ENCODE measurements at places on chromosomes 6 and 20.

GRCh38 chr20:59939879-59940128, 301 bp downstream of the PPP1R3D start:
- no peak for DNase-seq

GRCh38 chr6:149467265-149467664, 17.5 kb downstream of the ZC3H12D start:
- no peak for DNase-seq

- no peak for DNase-seq
Measured at GRCh38 chr20:59961423-59961822, 3.2 kb downstream of the CDH26 start.

- DNase-seq = no peak
Measured at GRCh38 chr6:115358616-115359015, 702.1 kb downstream of the FRK start.

DNA sequence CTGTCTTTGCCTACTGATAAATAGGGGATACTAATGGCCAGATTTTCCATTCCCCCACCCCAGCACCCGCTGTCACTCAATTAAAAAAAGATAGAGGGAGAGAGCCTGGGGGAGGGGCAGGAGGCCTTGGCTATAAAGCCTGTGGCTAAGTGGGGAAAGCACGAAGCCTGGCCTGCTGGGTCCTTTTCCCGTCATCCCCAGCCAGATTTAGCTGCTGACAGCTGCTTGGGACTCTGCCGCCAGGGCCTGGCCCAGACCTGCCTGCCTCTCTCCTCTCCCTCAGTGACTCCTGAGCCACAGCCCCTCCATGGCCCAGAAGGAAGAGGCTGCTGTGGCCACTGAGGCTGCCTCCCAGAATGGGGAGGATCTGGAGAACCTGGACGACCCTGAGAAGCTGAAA, at the start of gene APOBEC2:
TSS of gene APOBEC2 (plus strand) at position 162 of the 400 bp plus-strand sequence. CDS start at position 308, 146 bp downstream.
- DNase-seq = no peak

DNA sequence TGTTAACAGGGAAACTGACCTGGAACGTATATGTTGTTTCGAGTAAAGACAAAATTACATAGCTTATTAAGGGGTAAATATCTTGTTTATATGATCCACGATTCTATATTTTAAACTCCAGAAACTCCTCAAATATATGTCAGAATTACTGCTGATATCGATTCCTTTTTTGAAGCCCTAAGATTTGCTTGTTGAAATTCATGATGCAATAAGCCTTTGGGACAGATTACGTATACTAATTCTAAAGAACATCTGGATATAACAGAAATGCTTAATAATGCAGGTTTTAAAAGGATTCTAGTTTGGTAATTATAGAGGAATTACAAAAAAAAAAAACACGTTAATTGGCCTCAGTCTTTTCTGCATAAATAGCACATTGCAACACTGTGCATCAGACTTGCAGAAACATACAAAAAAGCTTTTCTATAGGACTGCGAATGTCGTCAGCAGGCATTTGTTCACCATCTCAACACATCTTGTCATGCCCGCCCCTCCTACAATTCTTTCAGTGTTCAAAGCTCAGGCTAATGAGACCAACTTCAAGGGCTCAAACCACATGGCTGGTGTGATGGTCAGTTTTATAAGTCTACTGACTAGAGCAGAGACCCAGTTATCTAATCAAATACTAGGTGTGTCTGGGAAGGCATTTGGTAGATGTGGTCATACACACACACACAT, 74.9 kb downstream of the AGPAT4 start:
- DNase-seq = no peak
